ENCODE measurements at places on chromosomes 6 and 20. TPM values are rescaled to one million over a fixed set of nuclear protein-coding genes. Genes with fewer than 3 reads are reported as not detected.

DNA sequence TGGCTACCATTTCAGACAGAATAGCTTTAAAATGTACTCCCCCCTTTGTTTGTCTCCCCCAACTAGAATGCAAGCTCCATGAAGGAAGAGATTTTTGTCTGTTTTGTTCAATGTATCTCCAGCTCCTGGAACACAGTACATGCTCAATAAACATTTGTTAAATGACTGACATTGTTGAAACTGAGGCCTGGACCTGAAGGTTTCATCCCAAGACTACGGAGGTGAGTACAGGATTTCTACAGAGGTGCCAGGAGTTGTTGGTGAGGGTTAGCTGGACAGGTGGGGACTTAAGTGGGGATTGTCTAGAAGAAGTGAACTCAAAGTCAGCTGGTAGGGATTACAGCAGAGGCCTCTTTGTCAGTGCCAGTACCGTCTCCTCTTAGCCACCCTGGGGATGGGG, 19.4 kb downstream of the VEGFA start:
- DNase-seq, result no peak

- DNase-seq, result no peak
Measured at GRCh38 chr6:117478853-117479231, 3.6 kb upstream of the DCBLD1 start.

GRCh38 chr20:16063881-16064280, 509.4 kb downstream of the KIF16B start:
- no peak for DNase-seq

Gene LST1
- total RNA-seq, result 23.8 TPM

- DNase-seq, result no peak
Measured at GRCh38 chr6:797479-798077, 104.6 kb upstream of the EXOC2 start.

GRCh38 chr20:62044631-62045030, 21.1 kb downstream of the TAF4 start:
- DNase-seq, result no peak
